Activated naive CD4-positive, alpha-beta T cell treated with anti-CD3 and anti-CD28 coated beads for 36 hours (primary cell): ENCODE measurements at places on chromosomes 4 and X.

DNA sequence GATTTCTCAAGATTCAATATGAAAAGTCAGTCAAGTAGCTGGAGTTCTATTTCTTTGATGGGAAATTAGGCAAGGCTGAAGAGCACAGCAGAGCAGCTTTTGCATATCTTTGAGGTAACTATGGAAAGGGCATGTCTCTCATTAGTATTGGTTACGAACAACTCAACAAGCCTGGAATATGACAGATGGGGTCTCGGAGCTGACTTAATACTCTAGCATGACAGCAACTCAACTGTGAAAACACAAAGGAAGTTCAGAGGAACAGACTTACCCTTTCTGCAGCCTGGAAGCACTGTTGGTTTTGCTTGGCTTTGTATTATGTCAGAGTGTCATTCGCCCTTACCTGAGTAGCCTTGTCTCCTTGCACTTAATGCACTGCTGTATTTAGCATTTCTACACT is 79.9 kb upstream of the AADAT start:
- H3K27ac ChIP-seq: no peak overlapping the region
- H3K4me3 ChIP-seq: no peak overlapping the region
- no peaks in the 10 kb centered on the region for H3K36me3 ChIP-seq

GRCh38 chr4:147727476-147728028 is 4.3 kb upstream of the ARHGAP10 start:
- no peaks in the 10 kb centered on the region for H3K27me3 ChIP-seq
- peaks cover 8% of the 10 kb centered on the region for H3K4me1 ChIP-seq
- H3K36me3 ChIP-seq: no peaks in the 10 kb centered on the region
- no peak overlapping the region for H3K4me3 ChIP-seq
- H3K27ac ChIP-seq: no peak overlapping the region
- no peak for DNase-seq

- no peaks in the 10 kb centered on the region for H3K4me1 ChIP-seq
- H3K27ac ChIP-seq: no peak overlapping the region
- H3K27me3 ChIP-seq: no peaks in the 10 kb centered on the region
Measured at GRCh38 chr4:13233755-13234154, 250.4 kb downstream of the RAB28 start.

GRCh38 chr4:145099653-145100052 is 1.5 kb downstream of the ABCE1 start:
- peak overlapping the region; percentile 70 for H3K27ac ChIP-seq
- H3K4me1 ChIP-seq: peaks cover 24% of the 10 kb centered on the region
- H3K36me3 ChIP-seq: peaks cover 25% of the 10 kb centered on the region

DNA sequence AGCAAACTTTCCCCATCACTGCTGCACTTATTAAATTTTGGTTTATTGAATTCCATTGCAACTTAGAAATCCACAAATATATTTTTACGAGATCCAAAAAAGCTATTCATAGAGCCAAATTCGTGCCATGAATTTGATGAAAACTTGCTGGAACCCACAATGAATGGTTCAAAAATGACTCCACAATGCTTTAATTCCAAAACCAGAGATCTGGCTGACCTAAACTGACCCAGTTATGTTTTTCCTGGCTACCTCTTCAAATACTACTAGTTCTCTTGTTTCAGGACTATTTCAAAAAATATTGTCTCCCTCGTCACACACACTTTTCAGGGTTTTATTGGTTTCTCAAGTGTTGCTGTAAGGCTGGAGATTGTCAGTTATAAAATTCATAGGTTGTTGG is 474.8 kb downstream of the PDGFC start:
- H3K27me3 ChIP-seq: no peaks in the 10 kb centered on the region
- no peak overlapping the region for H3K4me3 ChIP-seq
- no peaks in the 10 kb centered on the region for H3K36me3 ChIP-seq
- DNase-seq: no peak

DNA sequence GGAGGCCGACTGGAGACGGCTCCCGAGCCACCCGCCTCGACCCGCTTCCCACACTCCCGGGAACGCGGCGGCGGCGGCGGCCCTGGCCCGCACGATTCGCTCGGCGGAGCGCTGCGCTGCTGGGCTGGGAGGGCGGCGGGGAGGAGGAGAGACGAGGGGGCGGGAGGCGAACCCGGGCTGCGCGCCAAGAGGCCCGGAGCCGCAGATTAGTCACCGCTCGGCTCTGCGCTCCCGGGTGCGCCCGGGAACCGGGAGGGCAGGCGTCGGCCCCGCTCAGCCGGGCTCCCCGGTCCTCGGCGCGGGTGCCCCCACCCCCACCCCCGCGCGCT is 11.2 kb upstream of the BCOR start:
- H3K36me3 ChIP-seq: no peaks in the 10 kb centered on the region
- peaks cover 8% of the 10 kb centered on the region for H3K4me1 ChIP-seq
- H3K27ac ChIP-seq: no peak overlapping the region
- peak; percentile 71 for DNase-seq
- H3K4me3 ChIP-seq: peak overlapping the region; percentile 50

DNA sequence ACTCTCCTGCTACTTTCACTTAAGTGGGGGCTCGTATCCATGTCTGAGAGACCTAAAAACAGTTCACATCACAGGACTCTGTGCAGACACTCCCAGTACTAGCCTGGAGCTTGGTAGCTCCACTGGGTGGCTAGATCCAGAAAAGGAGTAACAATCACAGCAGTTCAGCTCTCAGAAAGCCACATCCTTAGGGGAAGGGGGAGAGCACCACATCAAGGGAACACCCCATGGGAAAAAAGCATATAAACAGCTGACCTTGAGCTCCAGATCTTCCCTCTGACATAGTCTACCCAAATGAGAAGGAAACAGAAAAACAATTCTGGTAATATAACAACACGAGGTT is 175.8 kb downstream of the FAM13A start:
- DNase-seq: no peak
- no peak overlapping the region for H3K27ac ChIP-seq

DNA sequence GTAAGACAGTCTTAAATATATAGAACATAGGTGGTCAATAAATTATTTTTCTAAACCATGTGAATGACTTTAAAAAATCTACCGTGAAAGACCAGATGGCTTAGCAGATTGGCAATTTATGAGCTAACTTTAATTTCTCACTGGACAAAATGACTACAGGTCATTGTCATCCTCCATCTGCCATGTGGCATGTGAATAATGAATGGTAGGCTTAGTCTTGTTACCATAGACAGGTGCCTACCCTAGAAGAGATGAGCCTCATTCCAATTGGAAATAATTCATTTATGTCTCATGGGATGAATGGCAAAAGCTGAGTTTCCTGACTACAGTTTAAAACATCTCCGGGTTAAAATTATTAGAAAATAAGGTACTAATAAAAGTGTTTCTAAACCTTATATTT is 1043.3 kb downstream of the FAT4 start:
- H3K36me3 ChIP-seq: no peaks in the 10 kb centered on the region
- H3K4me3 ChIP-seq: no peak overlapping the region
- no peak overlapping the region for H3K27ac ChIP-seq
